ENCODE measurements at places on chromosomes 4 and X. TPM values are rescaled to one million over a fixed set of nuclear protein-coding genes. Genes with fewer than 3 reads are reported as not detected.

The ZDHHC15 gene
- total RNA-seq: 0.16 TPM

The PCYT1B gene
- total RNA-seq: 0.04 TPM

- peak; percentile 35 for DNase-seq
These were observed 661 bp downstream of the SPIN4 start for GRCh38 chrX:63350465-63350877.

GRCh38 chr4:171430495-171430894 is 382.7 kb upstream of the GALNTL6 start:
- DNase-seq: no peak

- DNase-seq: no peak
These were observed 81.1 kb downstream of the MBNL3 start for GRCh38 chrX:132407691-132408090.

DNA sequence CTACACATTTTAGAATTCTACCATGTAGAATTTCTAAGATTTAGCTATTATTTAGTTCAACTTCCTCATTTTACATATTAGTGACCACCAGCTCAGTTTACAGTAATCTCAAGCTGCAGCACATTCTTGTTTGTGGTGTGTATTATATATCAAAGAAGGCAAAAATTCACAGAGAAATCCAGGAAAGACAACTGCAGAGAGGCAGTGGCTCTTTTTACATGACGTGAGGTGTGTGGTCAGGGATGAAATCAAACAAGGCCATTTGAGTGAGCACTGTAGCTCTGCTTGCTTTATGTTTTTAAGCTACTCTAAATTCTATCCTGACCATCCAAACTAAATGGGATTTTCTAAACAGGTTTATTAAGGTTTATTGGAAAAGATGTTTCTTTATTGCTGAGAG is 71.1 kb downstream of the COL25A1 start:
- no peak for DNase-seq

GRCh38 chrX:40445691-40446090 is 135.1 kb upstream of the ATP6AP2 start:
- DNase-seq: no peak

- no peak for DNase-seq
These were observed 136.5 kb upstream of the NPY2R start for GRCh38 chr4:155071962-155072361.

DNA sequence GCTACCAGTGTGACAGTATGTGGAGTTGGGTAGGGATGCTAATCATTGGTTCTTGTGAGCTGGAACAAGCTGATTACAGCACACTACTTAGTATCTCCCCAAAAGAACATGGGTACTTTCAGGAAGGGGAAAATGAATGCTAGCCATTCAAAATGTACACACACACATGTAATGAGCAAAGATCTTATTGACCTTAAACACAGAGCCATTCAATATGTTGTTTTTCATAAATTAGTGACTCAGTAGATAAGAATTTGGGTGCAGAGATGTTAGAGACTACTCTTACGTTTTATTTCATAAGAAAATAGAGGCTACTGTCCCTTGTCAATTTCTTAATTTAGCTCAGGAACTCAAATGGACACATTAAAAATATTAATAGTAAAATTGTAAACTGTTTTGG is 509.5 kb upstream of the ATOH1 start:
- DNase-seq: no peak

Measured in activated CD8-positive, alpha-beta T cell treated with anti-CD3 and anti-CD28 coated beads for 36 hours (primary cell).